ENCODE measurements at places on chromosomes 7 and 10. TPM values are rescaled to one million over a fixed set of nuclear protein-coding genes. Genes with fewer than 3 reads are reported as not detected.

DNA sequence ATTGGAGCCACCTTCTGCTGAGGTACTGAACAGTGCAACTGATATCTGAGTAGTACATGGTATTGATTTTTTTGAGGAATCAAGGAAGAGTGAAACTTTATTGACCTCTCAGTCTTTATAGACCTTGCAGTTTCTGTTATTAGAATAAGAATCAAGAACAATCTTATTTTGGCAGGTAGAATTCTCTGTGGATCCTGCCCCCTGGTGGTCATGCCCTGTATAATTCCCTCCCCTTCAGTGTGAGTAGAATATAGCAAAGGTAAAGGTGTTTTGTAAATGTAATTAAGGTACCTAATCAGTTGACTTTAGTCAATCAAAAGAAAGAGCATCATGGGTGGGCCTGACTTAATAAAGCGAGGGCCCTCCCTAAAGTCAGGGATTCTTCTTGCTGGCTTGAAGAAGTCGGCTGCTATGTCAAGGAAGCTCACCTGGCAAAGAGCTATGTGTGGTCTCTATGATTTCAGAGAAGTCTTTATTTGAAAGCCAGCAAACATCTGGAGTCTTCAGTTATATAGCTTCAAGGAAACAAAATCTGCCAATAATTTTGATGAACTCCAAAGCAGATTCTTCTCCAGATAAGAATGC lies 142.8 kb downstream of the LSM5 start:
- DNase-seq, result peak; percentile 26

Gene RAPGEF5
- polyA plus RNA-seq, result not detected

DNA sequence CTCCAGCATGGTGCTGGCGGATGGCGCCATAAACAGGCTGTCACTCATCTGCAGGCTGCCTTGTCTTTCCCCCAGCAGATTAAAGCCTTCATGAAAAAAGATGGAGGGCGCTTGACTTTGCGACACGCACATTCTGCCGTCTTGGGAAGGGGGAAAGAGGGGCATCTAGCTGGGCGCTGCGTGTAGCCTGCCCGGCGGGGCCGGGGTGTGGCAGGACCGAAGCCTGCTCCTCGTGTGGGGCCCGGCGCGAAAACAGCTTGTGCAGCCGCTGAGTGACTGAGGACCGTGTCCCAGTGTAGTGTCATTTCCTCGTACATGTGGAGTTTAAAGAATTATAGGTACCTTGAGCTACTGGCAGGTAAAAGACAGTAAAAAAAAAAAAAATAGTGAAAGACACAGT lies 97.9 kb downstream of the MGMT start:
- no peak for DNase-seq

Gene IDI2
- polyA plus RNA-seq, result not detected

DNA sequence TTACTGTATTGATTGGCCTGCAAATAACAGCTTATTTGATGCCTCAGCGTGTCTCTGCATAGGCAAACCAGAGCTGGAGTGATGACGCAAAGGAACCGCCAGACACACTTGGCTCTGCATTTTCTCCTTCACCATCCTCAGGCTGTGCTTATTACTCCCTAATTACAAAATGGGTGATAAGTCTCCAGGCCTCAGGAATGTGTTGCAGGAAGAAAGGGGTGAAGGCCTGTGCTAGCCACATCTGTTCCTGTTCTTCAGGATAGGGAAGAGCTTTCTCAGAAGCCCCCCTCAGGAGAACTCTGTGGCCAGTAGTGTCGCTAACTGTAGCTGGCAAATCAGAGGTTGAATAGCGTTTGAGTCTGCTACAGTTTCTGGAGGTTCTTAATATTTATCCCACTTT lies 5.1 kb downstream of the TDRD1 start:
- no peak for DNase-seq

Gene GIMAP2
- polyA plus RNA-seq, result 142 TPM

- no peak for DNase-seq
Observed at GRCh38 chr7:8015100-8015745, 46.6 kb downstream of the GLCCI1 start.

GRCh38 chr7:71457846-71458590 lies 326.1 kb downstream of the GALNT17 start:
- no peak for DNase-seq

GRCh38 chr10:112953174-112954159 lies 3.4 kb downstream of the TCF7L2 start:
- DNase-seq, result no peak

DNA sequence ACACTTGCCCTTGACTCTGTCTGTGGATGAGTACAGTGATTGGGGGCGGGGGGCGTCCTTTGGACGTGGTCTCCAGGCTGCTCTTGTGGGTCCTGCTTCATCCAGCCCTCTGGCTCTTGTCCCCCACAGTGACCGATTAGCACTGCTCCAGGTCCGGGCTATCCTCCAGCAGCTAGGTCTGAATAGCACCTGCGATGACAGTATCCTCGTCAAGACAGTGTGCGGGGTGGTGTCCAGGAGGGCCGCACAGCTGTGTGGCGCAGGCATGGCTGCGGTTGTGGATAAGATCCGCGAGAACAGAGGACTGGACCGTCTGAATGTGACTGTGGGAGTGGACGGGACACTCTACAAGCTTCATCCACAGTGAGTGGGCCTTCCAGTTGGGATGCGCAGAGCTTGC lies 18.3 kb downstream of the TACR2 start:
- no peak for DNase-seq

Gene SEMA3C
- polyA plus RNA-seq, result not detected

Gene FMC1
- 56.4 TPM for polyA plus RNA-seq

- DNase-seq, result no peak
Observed at GRCh38 chr10:17022466-17022825, 107.2 kb downstream of the CUBN start.

GRCh38 chr10:114869520-114869892 lies 47.9 kb downstream of the FHIP2A start:
- no peak for DNase-seq

Gene LRIT1
- not detected for polyA plus RNA-seq

- DNase-seq, result no peak
Observed at GRCh38 chr10:107477266-107477665, 312.8 kb upstream of the SORCS1 start.

DNA sequence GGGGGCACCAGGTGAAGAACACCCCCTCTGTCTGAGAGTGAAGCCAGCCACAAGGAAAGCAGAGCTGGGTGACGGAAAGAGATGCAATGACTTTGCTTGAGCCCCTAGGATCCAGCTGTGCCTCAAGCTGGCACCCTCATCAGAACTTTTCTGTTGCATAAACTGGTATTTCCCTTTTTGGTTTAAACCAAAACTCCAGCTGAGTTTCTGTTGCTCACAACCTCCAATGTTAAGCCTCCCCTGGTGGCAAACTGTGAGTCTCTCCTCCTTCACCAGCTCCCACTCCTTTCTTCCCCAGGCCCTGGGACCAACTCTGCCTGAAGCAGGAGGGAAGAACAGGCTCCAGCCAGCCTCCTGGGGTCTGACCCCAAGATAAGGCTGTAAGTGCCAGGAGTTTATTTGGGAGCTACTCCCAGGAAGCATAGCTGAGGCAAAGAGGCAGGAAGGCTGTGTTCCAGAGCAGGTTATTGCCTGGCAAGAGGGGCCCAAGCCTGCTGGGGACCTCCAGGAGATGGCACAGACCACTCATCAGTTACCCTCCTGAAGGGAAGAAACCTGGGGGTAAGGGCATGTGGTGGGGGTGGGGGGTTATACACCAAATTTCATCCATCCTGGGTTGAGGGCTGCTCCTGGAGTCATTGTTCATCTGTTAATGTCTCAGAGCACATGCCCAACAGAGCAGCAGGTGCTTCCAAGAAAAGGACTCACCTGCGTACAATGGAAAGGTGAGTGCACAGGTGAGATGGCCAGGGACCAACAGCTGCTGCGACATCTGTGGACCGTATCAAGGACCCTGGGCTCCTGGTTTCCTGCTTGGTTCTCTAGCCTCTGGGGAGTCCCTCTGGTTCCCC lies 73.3 kb upstream of the NANOS1 start:
- no peak for DNase-seq

DNA sequence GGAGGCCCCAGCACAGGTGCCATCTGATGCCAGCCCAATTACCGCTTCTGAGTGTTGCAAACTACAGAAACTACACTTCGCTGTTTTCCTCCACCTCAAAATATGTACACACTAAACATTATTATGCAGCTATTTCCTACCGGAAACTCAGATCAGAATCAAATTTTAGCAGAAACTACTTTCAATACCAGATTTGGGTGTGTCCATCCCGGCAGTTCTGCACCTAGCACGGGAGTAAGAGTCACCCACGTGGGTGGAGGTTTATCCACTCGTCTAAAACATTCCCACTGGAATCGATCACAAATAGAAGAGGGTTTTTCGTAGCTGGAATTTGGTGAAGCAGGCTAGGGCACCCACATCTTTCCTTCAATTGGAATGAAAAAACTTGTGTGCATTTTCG lies 214.4 kb upstream of the PRKCQ start:
- DNase-seq, result no peak

DNA sequence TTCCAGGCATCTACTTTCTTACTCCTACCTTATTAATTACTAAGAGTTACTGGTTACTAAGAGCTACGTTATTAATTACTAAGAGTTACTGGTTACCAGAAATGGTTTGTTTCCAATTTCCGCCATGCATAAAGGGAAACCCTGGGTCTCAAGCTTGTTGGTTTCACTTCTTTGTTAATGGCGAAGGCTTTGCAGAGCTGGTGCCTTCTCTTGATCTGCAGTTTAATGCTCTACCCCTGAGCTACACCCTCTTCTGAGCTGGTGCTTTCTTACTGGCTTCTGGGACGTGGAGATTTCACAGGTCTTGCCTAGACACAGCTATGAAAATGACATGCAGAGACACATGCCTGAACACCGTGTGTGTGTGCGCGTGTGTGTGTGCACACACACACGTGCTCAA lies 560 bp downstream of the CPA4 start:
- no peak for DNase-seq

GRCh38 chr7:47443049-47443448 lies 138.9 kb downstream of the TNS3 start:
- no peak for DNase-seq

Gene NFE2L3
- 12.8 TPM for polyA plus RNA-seq

- DNase-seq, result no peak
Observed at GRCh38 chr7:131467788-131468187, 88.6 kb downstream of the PODXL start.

GRCh38 chr10:74445493-74445892 lies 294.5 kb downstream of the ADK start:
- DNase-seq, result no peak

DNA sequence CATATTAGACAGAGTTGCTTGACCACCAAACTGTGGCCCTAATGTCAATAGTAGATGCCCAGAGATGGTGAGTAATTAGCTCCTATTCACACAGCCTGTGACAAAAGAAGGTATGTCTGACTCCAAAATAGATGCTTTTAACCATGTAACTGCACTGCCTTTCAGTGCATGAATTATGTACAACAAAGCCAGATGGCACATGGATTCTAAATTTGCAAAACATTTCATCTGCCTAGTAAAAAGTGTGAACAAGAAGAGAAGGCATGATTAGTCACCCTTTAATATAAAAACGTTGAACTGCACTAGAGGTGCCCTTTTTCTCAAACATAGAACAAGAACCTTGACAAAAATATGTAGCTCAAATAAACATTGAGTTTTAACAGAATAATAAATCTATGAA lies 35.5 kb upstream of the PTPRZ1 start:
- no peak for DNase-seq

DNA sequence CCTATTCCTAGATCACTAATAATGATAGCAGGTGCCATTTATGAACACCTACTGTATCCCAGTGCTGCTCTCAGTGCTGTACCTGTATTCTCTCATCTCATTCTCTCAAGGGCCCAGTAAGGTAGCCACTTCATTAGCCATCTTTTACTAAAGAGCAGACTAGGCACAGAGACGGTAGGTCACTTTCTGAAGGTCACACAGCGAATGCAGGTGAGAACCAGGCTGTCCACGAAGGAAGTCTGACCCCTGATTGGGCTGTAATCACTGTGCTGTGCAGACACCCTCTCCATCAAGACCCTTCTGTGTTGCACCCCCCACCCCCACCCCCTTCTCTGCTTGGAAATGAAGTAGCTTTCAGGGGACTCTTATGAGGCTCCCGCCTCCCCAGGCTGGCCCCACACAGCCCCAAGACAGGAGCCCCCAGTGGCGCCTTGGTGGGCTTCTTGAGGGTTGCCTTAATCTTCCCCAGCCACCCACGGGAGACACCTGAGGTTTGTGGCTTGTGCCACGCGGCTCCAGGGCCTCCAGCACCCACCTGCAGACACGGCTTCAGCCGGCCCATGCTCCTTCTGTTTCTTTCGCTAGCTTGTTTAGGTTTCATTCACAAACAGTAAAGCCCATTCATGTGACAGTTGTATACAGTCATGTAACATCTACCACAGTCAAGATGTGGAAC lies 81.7 kb upstream of the FAM20C start:
- no peak for DNase-seq

- DNase-seq, result no peak
Observed at GRCh38 chr7:26049081-26049480, 102.9 kb upstream of the NFE2L3 start.

DNA sequence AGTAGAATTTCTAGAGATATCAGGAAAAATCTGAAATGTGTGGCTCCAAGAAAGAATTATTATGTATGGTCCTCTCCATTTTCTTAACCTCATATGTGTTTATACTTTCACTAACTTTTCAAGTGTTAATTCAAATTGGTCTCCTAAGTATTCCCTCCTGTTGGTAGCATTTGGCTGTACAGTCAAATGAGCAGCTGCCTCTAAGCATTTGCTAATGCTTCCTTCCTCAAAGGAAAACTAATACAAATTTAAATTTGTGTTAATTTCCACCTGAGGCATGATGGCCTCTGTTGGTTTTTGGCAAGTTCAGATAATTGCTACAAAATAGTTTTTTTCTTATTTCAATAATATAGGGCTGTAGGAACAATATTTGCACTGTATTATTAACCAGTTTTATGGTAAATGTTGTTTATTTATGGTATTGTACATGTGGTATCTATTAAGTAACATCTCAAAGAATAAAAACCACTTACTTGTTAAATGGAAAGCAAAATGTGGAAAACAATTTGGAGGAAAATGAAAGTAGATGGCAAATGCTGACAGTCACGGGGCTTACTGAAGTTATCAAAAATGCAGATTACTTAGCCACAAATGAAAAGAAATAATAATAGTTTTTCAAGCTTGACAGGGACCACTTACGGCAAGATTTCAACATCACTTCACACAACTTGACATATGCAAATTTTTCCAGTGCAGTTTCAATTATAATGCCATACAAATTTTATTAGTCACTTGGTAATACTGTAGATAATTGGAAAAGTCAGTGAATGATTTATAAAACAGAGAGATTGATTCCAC lies 299.3 kb upstream of the MEOX2 start:
- no peak for DNase-seq

DNA sequence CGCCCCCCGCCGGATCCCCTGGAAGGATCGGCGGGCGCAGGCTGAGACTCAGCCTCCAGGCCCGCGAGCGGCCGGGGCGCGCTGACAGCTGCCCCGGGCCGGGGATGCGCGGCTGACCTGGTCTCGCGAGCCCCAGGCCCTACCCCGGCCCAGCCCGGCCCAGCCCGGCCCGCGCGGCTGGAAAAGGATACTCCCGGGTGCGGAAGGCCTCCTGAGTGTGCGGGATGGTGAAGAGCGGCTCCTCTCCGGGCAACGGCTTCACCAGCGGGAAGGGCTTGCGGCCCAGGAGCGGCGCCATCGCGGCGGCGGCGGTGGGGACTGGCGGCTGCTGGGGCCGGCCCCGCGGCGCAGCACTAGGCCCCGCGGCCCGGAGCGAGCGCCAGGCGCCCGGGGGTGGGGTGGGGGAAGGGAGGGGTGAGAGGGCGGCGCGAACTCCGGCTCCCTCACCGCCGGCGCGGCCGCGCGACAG lies 423 bp downstream of the BAZ1B start:
- no peak for DNase-seq

Gene NXPH1
- polyA plus RNA-seq, result not detected
